PC-9 (cell line): ENCODE measurements at places on chromosomes 1 and 21. TPM values are rescaled to one million over a fixed set of nuclear protein-coding genes. Genes with fewer than 3 reads are reported as not detected.
A peak's percentile ranks its signal among the peaks of the same experiment; 100 is the strongest.

- no peak for DNase-seq
These were observed 30.1 kb upstream of the ARHGEF10L start for GRCh38 chr1:17509363-17509762.

DNA sequence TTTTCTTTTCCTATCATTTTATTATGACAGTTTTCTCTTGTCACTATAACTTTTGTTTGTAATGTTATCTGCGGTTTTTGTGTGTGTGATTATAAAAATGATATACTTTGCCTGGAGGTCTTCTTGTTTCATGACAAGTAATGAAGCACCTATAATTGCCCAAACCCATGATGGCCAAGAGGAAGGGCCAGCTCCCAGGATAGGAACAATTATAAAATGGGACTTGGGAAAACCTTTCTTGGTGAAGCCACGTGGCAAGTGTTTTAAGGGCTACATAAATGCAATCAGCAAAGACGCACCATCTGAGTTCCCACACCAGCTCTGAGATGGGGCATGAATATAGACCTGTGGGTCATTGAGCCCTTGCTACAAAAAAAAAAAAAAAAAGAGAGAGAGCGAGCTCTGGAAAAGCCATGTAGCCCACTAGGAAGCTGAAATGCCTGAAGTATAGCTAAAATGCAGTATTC is 462.6 kb upstream of the RUNX1 start:
- DNase-seq = peak; percentile 72

DNA sequence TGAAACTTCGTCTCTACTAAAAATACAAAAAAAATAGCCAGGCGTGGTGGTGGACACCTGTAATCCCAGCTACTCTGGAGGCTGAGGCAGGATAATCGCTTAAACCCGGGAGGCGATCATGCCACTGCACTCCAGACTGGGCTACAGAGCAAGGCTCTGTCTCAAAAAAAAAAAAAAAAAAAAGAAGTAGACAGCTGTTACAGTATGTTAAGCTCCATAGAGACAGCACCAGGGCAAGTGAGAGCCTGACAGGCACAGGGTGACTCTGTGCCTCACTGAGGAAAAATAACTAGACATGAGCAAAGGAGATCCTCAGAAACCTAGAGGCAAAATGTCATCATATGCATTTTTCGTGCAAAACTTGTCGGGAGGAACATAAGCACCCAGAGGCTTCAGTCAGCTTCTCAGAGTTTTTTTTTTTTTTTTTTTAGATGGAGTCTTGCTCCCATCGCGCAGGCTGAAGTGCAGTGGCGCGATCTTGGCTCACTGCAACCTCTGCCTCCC is 9.0 kb upstream of the PRDX1 start:
- DNase-seq = no peak

TRAF3IP3 gene
- total RNA-seq = not detected in 2 replicates

DNA sequence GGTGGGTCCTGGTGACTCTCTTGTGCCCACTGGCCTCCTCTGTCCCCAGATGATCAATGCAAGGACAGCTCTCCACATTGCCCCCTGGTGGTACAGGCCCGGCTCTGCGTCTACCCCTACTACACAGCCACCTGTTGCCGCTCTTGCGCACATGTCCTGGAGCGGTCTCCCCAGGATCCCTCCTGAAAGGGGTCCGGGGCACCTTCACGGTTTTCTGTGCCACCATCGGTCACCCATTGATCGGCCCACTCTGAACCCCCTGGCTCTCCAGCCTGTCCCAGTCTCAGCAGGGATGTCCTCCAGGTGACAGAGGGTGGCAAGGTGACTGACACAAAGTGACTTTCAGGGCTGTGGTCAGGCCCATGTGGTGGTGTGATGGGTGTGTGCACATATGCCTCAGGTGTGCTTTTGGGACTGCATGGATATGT is 10.8 kb downstream of the ADAMTSL4 start:
- DNase-seq = no peak

FAM131C gene
- total RNA-seq = 7.4 and 12.3 TPM in 2 replicates

DNA sequence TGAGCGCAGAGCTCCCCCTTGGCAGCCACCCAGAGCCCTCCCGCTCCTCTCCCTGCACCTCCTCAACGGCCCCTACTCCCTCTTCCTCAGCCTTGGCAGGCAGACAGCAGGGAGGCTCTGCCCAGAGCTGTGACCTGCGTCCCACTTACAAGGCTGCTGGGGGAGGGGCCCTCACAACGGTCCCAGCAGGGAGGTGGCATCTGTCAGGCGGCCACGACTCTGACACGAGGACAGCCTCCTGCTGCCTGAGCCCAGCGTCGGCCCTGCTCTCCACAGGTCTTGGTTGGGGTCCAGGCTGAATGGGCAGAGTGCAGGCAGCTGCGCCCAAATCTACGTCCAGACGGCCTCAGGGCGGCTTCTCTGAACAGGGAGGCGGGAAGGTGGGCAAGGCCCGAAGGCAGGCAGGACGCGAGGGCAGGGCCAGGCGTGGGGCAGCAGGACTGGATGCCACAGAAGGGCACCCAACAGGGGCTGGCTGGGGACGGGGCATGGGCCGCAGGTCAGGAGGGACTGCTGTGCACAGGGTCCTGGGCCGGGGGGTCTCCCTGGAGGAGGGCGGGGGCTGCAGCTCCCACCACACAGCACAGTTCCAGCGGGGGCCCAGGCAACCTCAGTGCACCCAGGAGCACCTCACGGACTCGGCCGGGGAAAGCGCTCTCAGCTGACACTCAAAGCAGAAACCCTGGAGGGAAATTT is 7.5 kb downstream of the SLC19A1 start:
- DNase-seq = no peak

DNA sequence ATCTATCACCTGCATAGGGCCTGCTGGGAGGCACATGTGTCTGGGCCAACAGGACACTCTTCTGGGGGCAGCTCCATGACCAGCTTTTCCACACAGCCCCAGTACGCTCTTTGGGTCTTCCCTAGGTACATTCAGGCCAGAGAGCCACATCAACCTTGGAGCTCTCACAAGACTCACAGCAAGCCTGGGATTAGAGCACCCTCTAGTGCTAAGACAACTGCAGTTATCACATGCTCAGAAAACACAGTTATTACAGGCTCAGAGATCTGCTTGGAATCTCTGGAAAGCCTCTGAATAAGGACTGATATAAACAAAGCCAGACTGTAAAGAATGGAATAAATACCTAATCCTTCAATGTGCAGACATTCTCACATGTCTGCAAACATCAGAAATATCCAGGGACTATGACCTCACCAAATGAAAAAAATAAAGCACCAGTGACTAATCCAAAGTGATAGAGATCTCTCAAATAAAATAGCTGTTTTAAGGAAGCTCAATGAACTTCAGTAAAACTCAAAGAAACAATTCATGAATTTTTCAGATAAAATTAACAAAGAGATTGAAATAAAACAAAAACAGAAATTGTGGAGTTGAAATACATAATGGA is 563.9 kb upstream of the NR5A2 start:
- peak; percentile 18 for DNase-seq

DNA sequence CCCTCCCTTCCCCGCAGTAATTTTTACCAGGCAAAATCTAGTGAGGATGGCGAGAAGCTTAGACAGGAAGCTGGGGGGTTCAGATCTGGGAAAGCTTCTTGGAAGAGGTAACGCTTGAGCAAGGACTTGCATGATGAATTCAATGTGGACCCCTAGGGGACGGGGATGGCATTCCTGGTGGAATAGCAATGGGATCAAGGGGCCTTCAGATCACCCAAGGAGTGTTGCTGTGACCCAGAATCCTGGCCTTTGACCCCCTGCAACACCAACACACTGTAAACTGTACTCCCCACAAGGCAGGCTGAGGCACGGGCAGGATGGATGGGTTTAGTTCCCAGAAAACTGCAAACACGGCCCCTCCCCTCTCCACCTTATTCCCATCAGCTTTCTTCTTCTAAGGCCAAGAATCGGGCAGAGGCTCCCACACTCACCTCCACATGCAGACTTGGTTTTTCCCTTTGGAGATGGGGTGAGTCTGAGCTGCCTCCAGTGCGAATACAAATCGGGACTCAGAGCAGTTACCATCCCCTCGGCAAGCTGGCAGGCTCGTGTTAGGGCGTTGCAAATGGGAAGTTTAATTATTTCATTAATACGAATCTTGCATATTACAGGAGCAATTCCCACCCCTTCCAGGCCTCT is 20.1 kb downstream of the DISP3 start:
- no peak for DNase-seq

PLA2G2A gene
- total RNA-seq = not detected in 2 replicates

DNA sequence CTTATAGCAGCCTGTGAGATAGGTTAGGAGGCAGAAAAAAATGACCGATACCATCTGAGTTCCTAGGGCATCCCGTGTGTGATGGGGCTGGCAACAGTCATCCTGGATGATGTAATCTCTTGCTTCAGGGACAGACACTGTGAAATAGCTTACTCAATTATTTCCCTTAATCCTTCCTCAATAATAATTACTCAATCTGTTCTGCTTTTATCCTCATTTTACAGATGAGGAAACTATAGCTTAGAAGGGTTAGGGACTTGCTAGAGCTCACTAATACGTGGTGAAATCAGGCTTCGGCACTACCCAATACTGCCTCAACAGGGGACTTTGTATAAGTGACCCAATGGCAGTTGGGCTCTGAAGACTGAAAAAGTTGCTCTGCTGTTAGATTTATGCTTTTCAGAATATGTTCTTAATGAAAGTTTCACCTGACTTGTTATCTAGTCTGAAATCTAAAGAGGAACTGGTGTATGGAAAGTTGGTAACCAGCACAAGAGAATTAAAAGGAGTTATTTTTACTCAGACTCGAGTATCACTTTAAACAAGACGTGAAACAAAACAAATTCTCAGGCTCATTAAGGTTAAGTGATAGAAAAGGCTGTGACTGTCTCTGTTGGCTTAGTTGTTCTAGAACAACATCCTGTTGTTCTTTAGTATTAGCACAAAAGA is 14.4 kb downstream of the CD55 start:
- DNase-seq = no peak

DNA sequence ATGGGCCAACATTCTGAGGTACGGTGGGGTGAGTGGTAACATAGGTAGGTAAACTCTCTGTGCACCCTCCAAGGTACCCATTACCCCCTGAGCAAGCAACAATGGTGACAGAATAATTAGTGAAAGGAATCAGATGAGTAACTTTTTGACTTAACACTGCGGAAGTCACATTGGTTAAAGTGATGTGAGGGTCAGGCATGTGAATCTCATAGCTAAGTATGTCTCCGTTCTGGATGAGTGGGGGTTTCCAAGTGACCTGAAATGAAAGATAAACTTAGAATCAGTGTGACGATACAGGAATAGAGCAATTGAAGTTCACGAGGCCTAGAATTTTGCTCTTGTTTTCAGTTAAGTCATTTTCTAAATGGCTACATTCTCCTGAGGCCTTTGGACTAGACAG is 311.7 kb downstream of the KCTD3 start:
- DNase-seq = no peak

GRCh38 chr1:229228522-229228921 is 42.4 kb upstream of the RAB4A start:
- DNase-seq = no peak

DNA sequence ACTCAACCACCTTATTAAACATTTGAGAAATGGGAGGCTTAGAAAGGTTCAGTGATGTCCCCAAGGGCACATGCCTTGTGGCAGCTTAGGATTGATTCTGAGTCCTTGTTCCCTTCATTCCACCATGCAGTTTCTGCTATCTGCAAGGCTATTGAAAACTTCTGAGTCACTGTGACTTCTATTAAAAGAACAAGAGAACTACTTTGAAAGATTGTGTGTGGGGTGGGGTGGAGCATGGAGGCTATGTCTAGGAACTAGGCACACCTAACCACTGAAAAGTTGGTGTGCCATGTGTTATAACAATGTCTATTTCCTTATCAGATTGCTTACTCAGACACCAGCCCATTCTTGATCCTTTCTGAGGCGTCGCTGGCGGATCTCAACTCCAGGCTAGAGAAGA is 10.8 kb downstream of the MTARC1 start:
- peak; percentile 55 for DNase-seq

FMO1 gene
- total RNA-seq = not detected in 2 replicates

DNA sequence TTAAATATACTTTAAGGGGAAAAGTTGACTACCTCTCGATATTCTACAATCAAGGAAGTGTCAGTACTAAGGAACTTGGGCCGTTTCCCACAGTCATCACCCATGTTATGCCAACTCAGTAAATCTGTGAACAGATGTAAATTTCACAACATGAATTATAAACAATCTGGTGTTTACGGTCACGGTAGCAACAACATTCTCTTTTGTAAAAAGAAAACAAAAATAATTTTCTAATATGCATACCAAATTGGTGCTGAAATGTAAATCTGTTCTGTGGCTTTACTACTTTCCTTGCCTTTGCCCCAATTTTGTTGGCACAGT is 1.2 kb downstream of the SH3GLB1 start:
- DNase-seq = no peak

DNA sequence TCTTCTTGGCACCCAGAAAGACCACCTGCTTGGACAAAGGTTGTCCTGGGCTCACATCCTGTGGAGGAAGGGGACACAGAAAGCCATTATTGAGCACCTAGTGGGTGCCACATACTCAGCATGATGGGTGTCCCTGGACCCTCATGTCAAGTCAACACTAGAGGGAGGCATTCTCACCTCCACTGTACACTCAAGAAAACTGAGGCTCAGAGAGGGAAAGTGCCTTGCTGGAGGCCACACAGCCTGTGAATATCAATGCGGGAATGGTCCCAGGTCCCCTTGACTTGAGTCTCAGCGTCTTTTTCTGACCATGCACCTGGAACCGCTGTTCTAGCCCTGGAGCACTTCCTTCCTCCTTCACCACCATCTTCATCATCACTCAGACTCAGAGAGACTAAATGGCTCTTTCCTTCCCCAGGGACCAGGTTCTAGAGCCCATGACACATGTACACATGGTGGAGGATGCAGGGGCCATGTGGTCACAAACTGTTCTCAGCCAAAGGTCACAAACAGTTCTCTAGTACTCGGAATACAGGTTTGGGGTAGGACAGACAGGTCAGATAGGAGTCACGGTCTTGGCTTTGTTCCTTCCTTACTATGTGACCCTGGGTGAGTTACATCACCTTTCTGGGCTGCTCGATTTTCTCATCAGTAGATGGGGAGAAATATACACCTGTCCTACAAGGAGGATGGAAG is 89.2 kb upstream of the WNT4 start:
- no peak for DNase-seq

MROH7 gene
- 0.45 TPM in 1 of 2 replicates, not detected in the other for total RNA-seq

- DNase-seq = no peak
These were observed 25.3 kb downstream of the TFF3 start for GRCh38 chr21:42289926-42290325.

LRRC39 gene
- total RNA-seq = 0.75 and 0.85 TPM in 2 replicates

GRCh38 chr1:82491301-82492048 is 690.7 kb downstream of the ADGRL2 start:
- no peak for DNase-seq
